ENCODE measurements at places on chromosomes 6 and 20. TPM values are rescaled to one million over a fixed set of nuclear protein-coding genes. Genes with fewer than 3 reads are reported as not detected.

The NKX2-2 gene
- total RNA-seq, result not detected

GRCh38 chr6:143187238-143187923 is 126.7 kb downstream of the AIG1 start:
- H3K4me1 ChIP-seq, result no peaks in the 10 kb centered on the region
- no peak for DNase-seq
- no peaks in the 10 kb centered on the region for H3K27me3 ChIP-seq
- no peaks in the 10 kb centered on the region for H3K36me3 ChIP-seq

The TNFRSF21 gene
- 21.4 TPM for total RNA-seq

- H3K27ac ChIP-seq, result no peak overlapping the region
- H3K4me1 ChIP-seq, result no peaks in the 10 kb centered on the region
- no peak for DNase-seq
- no peak overlapping the region for H3K4me3 ChIP-seq
- H3K36me3 ChIP-seq, result no peaks in the 10 kb centered on the region
These were observed 217.5 kb upstream of the THEMIS start for GRCh38 chr6:128118401-128118800.

- no peaks in the 10 kb centered on the region for H3K4me1 ChIP-seq
- H3K27me3 ChIP-seq, result no peaks in the 10 kb centered on the region
- DNase-seq, result no peak
- H3K27ac ChIP-seq, result no peak overlapping the region
These were observed 77.8 kb upstream of the TGM3 start for GRCh38 chr20:2217857-2218539.

All from uterus (tissue), 4 donors.